Stimulated activated CD8-positive, alpha-beta memory T cell treated with anti-CD3 and anti-CD28 coated beads, Interleukin-7, amount 100 ng/mL, for 1 hour (primary cell): ENCODE measurements at places on chromosomes 5 and 9.

DNA sequence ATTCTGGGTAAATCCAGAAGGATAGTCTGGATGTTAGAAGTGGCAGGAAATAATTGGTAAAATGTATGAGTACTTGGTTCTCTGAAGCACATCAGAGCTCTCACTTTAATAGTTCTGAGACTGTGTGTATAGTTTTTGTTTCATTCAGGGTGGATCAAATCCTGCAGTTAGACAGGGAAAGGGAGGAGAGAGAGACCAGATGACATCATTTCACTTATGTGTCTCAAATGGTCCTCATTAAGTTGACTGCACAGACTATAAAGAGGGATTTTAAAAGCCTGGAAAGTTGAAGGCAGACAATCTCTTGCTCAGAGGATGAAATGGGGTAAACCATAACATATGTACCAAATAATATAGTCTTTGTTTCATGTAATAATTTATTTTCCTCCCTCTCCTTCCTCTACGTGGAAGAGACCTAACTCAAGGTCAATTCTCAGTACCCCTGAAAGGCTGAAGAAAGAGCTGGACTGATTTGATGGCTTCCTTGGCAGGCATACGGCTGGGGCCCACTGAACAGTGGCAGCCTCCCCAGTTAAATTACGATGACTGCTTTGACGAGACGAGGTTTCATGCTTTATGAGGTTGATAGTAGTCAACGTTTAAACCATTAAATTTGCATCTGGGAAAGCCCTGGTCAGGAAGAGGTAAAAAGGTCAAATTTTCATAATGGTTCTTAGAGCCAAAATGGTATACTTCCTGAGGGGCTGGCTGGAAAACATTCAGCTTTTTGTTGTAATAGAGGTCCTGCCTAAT is 395.1 kb upstream of the RPS23 start:
- DNase-seq, result no peak

- no peak for DNase-seq
Observed at GRCh38 chr5:60993875-60994571, 49.0 kb downstream of the NDUFAF2 start.

DNA sequence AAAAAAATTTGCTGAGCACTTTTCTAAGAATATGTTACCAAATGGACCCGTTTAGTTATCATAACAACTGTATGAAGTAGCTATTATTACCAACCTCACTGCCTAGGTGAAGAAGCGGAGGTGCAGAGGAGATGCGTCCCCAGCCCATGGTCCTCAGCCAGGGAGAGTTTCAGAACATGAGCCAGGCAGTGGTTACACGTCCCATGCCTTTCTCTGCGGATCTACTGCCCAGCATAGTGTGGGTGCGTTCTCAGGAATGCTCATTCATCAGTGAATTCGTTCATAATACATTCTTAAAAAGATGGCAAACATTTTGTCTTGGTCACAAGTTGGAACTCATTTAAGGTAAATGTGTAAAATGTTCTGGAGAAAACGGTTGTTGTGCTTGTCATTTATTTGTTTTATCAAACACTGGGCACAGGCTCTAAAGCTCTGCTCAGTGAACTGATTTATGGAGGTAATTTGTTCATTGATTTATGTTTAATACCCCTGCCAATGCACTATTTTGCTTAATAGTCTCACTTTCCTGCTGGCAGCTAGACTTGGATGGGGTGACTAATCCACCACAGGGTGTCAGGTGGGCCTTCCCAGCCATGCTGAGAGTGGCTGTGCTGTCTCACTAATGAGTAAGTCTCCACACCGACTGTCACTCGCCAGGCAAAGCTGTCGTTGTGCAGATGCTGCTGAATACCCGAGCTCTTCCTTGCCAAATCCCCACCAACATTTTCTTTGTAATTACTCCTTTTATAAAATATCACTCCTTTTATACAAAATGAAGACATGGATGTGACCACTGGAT is 248.8 kb downstream of the TENT4A start:
- no peak for DNase-seq

DNA sequence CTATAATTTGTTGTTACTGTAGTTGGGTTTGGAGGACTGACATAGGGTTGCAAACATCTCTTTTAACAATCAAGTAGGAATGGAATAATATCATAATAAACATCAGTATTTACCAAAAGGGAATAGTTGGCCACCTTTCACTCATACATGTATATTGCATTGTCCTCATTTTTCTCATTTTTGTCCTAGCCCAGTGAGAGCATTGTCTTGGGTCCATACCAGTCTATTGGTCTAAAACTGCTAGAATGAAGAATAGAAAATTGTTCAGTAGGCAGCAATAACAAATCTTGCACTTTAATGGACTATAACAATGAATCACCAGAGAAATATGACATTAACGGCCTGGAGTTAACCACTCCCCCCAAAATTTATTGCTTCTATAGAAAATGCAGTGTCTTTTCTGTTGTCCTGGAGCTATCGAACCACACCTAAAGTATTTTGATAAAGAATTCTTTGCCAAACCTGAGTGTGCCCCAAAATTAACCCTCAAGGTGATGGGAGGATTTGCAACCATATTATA is 80.9 kb upstream of the IL33 start:
- no peak for DNase-seq

GRCh38 chr9:126763130-126763764 is 41.6 kb upstream of the ZBTB43 start:
- no peak for DNase-seq

DNA sequence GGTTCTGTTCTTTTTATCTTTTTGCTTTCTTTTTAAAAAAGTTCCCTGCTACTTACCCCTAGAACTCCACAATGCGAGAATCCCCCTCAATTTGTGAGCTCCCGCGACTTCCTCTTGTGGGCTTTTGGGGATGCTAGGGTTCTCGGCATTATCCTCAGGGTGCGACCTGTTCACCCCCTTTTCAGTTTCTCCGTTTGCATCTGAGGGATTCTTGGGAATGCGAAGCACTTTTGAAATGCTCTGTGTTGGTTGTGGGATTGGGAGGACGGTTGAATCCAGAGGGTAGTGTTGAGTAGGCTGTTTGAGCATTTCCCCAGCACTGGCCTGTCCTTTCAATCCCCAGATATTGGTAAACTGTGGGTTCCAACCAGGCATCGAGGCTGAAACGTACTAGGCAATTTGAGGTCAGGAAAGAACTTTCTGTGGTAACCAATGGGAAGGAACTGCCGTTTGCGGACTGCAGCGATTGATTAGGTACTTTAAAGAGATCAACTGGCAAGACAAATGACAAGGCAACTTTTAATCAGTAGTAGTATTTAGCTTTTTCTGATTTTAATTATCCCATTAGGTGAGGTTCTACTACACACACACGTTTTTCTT is 415 bp downstream of the XRCC4 start:
- no peak for DNase-seq
